ENCODE measurements at places on chromosomes 7 and 10. TPM values are rescaled to one million over a fixed set of nuclear protein-coding genes. Genes with fewer than 3 reads are reported as not detected.

Gene NRBF2
- 21.3 TPM for total RNA-seq

Gene ZNF727
- total RNA-seq: not detected

Gene PRR15
- 4.0 TPM for total RNA-seq

Gene MOGAT3
- total RNA-seq: not detected

Gene PTPN20
- 3.9 TPM for total RNA-seq

Gene NKX1-2
- total RNA-seq: 0.03 TPM

Gene ERVW-1
- total RNA-seq: not detected

Data from A549 treated with Hydrocortisone at 1 μM for 4 hours (cell line).